ENCODE measurements at places on chromosomes 2 and 18.

DNA sequence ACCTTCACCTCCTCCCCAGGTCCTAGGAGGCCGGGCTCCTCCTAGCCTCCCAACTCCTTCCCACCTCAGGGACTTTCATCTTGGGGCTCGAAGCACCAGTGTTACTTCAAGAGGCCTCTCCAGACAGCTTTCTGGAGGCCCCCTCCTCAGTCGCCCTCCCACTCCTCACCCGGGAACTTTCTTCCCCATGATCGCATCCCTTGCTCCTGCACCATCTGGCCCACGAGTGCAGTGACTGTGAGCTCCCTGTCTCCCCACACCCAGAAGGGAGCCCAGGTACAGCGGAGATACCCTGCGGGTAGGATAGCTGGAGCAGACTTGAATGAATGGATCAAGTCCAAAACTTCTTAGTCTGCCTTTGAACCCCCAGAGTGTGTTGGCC, 6.1 kb downstream of the ERFE start:
- DNase-seq = no peak

- DNase-seq = no peak
Observed at GRCh38 chr2:164739966-164740365, 101.7 kb downstream of the COBLL1 start.

DNA sequence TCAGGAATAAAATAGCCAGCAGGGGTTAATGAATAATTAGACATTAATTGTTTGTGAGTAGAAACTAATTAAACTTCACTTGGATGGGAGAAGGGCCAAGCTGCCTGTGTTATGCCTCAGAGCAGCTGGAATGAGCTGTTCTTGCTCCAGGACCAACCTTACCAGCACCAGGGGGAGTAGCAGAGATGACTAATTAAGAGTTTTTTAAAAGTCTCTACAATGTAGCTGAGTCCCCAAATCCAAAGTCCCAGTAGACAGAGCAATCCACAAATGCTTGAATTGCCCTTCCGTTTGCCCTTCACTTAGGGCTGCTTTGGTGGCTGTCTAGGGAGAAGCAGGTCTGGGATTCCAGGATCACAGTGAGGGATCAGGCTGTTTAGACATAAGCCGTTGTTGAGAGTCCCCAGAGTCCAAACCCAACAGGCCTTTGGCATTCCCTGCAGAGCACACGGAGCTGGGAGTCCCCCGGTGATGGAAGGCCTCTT, 59.4 kb downstream of the RHOB start:
- DNase-seq = no peak

GRCh38 chr2:69196327-69197117, 183.5 kb downstream of the ANTXR1 start:
- no peak for DNase-seq

- DNase-seq = peak; percentile 99
Observed at GRCh38 chr2:152200565-152201465, 25.3 kb upstream of the STAM2 start.

DNA sequence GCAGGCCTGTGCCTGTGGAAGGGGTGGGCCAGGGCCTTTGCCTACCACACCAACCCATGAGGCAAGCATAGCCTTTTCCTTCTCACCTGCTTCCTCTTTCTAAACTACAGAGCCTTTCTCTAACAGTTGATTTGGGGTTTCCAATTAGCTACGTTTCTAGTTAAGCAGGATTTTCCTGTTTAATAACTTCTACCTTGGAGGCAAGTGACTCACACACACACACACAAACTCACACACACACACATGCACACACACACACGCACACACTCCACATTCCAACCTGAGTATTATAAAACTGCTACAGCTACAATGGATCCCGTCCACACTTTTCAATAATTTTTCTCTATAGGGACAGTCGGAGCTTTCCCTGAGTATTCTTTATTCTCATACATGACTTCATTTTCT, 84.9 kb downstream of the SOX11 start:
- DNase-seq = no peak

GRCh38 chr2:62180975-62181374, 14.9 kb upstream of the B3GNT2 start:
- no peak for DNase-seq

- DNase-seq = no peak
Observed at GRCh38 chr2:238722883-238723282, 125.0 kb upstream of the TWIST2 start.

DNA sequence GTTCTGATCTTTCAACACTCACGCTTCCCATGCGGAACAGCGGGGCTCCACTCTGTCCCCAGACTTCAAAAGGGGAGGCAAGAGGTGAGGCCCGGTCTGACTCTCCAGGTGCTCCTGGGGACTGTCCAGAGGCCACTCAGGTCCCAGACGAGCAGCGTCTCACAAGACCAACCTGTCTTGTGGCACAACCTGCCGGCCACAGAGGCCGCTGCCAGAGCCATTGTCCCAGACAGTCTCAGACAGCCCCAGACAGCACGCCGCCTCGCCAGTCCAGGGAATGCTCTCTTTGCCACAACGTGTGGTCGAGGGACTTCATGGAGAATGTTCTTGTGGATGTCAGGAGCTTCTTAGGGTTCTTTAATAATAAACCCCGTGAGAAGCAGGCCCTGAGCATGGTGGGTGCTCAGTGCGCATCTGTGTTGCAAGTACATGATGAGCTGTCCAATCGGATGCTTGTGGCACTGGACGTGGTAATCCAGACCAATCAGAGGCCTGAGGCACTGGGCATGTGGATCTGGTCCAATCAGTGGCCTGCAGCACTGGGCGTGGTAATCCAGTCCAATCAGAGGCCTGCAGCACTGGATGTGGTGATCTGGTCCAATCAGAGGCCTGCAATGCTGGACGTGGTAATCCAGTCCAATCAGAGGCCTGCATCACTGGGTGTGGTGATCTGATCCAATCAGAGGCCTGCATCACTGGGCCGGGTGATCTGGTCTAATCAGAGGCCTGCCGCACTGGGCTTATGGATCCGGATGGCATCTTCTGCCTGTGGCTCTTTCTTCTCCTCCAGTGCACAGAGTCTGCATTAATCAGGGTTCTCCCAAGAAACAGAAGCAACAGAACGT, 76.4 kb downstream of the TMEM18 start:
- no peak for DNase-seq

DNA sequence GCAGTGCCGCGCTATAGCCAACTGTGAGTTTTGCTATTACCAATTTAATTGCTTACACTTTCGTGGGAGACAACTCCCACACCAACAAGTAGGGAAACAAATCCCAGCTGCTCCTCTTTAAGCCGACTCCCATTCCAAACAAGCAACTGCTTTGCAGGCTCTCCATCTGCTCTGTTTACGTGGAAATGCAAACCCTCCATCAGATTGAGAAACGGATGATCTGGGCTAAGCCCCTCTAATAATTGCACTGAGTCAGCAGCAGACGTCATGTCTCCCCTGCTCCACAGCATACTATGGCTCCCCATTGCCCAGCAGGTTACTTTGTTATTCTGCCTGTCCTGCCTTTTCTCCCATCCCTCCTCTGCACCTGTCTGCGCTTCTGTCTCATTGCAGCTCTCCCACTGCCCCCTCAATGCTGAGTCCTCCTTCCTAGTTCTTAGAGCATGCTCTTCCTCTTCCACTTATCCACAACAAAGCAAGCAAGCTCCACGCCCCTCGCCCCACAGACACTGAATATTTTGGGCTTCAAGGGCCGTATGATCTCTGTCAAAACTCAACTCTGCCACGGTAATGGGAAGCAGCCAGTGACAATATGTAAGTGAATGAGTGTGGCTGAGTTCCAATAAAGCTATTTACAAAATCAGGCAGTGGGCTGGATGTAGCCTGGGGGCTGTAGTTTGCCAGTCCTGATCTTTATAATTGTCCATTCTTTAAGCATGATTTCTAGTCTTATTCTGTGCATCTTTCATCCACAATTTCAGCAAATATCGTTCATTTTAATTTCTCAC, 39.5 kb upstream of the ARL4C start:
- no peak for DNase-seq

DNA sequence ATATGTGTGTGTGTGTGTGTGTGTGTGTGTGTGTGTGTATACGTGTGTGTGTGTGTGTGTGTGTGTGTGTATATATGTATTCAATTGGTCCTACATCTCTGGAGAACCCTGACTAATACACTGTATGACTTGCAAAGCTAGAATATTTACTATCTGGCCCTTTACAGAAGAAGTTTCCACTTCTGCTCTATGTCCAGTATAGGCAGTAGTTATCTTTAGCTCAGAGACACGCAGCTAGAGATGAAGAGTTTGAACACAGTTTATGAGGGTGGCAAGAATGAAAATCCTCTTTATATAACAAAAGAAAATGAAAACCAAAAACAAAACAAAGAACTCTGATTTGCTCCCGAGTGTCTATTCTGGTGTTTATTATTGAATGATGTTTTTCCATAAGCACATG, 201.2 kb downstream of the ASB1 start:
- DNase-seq = no peak

DNA sequence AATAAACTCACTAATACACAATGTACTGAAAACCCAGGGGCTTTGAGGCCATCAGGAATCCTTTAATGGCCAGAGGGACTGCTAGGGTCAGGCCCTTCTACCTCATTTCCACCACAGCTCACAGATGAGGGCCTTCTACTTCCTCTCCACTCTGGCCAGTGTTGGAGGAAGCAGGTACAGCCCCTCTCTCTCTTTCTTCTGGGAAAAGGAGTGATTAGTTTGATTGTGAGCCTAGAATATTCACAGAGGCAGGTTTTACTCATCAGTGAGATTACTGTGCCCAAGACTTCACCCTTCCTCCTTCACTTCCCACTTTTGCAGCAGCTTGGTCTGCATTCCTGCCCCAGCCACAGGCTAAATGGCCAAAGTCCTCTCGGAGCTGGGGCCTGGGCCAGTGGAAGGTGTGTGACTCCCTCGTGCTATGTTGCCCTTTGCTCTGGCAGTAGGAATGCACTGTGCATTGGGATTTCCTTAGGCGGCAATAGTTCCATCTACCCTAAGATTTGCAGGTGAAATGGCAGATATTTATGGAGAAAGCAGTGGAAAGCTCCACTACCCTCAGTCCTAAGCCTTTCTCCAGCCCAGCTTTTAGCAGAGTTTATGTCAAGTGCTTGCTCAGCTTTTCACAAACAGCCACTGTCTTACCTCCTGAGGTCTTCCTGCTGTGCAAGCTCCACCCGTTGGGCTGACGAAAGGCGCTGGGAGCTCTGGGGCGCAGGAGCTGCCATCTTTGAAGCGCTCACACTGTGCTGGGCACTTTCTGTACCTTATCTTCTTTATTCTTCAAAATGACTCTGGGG, 36.2 kb upstream of the YES1 start:
- DNase-seq = no peak

DNA sequence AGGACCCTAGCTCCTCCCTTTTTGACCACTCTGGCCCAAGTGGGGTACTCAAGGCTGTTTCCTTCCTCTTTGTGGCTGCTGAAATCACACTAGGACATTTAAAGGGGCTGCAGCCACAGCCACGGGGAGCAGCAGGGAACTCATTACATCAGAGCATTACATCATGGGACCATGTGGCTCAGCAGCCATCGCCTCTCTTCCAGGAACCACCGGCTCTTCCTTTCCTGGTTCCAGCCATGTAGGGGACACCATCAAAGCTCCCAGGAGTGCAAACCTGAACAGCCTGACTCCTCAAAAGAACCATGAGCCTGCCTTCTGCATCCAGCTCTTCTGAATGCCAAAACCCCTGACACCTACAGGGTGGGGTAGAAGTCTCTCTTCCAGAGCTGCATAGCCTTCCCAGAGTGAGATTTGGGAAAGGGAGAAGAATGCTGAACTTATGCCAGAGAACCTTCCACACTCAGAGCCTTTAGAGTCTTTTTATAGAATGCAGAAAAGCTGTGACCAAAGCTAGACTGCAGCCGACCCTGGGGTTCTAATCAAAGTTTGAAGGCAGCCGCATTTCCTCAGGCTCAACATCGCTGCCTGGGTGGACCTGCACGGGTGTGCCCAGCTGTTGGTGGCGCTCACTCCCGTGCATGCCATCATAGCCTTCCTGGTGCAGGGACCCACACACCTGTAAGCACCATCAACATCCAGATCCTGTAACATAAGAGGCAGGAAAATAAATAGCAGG, 121.7 kb downstream of the KLHL29 start:
- no peak for DNase-seq

GRCh38 chr2:10876963-10877362, 34.8 kb upstream of the KCNF1 start:
- no peak for DNase-seq

GRCh38 chr2:1991706-1992245, 247.5 kb upstream of the PXDN start:
- DNase-seq = no peak

GRCh38 chr18:5628512-5629255, 84.9 kb upstream of the EPB41L3 start:
- no peak for DNase-seq
